T-helper 2 cell (primary cell): ENCODE measurements at places on chromosomes 6 and 20.

DNA sequence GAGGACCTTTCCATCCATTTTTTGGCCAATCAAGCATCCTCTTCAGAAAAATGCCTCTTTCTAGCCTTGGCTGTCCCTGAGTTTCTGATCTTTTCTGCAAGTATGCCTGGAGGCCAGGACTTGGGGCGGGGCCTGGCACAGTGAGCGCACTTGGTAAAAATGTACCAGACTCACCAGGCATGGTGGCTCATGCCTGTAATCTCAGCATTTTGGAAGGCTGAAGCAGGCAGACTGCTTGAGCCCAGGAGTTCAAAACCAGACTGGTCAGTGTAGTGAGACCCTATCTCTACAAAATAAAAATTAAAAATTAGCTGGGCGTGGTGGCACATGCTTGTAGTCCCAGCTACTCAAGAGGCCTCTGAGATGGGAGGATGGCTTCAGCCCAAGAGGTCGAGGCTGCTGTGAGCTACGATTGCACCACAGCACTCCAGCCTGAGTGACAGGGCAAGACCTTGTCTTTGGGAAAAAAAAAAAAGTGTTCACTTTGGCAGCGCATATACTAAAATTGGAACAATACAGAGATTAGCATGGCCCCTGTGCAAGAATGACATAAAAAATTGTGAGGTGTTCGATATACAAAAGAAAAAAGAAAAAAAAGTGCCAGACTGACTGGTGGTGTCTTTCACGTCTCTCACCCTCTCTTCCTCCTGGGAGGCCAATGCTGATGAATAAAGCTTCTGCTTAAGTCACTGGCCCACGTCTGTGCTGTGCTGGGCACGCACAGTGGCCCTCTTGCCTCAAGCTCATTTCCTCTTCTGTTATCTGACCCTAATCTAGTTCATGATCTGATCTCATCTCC is 18.1 kb upstream of the SLC9A8 start:
- DNase-seq: peak; percentile 44

DNA sequence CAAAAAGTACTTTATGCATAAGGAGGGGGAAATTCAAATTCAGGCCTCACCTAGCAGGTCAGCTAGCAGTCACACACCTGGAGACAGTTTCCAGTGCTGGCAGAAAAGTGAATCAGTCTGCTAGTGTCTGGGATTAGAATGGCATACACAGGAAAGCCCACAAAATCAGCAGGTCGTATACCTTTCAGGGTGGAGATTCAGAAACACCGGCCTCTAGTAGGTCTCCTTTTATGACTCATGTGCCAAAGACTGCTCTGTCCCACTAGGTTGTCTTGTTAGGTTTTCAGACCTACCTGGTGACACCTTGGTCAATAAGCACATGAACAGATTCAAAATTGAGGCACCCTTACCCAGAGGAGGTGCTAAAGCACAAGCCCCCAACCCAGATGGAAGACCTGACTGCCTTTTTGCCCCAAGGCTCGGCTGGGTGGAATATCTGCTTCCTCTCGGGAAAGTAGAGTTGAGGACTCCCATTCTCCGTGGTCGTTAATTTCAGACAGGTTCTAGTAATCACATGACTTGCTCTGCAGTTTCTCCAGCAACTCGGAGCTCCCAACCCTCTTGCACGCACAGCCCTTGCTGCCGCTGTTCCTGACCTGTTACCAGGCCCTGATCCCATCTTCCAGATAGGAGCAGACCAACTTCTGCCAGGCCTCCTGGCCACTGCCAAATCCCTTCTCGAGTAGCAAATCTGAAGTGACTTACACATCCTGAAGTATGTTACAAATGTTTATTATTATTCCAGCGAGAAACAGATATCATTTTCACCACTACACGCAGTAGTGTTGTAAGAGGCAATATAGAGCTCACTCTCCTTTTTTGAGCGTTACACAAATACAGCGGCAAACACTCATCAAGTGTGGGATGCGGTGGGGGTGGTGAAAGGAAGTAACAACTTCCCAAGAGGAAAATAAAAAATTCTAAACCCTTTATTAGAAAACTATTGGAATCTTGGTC is 46.6 kb downstream of the AGPAT4 start:
- peak; percentile 18 for DNase-seq

- no peak for DNase-seq
Measured at GRCh38 chr20:46237227-46237626, 71.1 kb downstream of the CDH22 start.

DNA sequence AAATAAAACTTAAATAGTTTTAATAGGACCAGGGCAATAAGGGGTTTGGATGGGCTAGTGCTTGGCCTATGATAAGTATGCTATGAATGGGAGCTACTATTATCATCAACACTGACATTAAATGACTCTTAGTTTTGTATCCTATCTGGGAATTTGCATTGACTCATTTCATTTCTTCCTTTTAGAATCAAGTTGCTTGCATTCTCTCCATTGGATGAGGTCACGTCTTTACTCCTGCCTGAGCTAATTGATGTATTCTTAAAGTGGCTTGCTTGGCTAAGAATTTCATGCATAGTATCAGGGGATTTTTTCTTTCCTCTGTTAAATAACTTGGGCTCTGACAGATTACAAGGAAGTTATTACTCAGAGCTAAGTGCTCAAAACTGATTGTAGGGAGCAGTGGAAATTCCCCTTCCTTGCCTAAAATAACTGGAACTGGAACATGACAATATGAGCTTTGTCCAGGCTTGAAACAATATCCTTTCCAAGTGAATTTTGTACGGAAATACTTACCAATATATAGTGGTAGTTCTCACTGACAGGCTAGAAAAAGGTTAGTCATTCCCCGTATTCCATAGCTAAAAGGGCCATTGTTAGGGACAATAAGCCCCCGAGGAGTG is 169.9 kb downstream of the BCAS1 start:
- DNase-seq: no peak

- no peak for DNase-seq
Measured at GRCh38 chr6:138258991-138259390, 40.7 kb upstream of the PBOV1 start.

DNA sequence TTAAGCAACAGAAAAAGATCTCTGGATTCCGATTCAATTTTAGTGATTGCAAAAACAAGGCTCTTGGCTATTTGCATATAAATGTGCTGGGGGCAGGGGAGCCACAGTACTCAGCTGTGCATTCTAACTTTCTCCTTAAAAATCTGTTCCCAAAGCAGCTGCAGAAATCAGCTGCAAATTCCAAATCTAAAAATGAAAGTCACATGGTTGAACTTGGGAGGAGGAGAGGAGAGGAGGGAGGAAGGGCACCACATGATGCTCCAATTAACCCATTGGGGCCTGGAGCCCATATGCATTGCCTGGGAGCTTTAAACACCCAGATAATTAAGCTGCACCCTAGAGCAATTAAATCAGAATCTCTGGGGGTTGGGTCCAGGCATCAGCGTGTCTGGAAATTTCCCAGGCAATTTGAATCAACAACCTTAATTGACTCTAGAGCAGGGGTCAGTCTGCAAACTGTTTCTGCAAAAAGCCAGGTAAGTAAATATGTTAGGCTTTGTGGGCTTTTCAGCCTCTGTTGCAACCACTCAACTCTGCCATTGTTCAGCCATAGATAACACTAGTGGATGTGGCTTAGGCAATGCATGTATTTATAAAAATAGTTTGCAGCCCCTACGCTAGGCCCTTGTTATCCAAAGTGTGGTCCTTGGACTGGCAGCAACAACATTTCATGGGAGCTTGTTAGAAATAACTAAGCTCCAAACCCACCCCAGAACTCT is 508.1 kb downstream of the KIF16B start:
- DNase-seq: no peak

DNA sequence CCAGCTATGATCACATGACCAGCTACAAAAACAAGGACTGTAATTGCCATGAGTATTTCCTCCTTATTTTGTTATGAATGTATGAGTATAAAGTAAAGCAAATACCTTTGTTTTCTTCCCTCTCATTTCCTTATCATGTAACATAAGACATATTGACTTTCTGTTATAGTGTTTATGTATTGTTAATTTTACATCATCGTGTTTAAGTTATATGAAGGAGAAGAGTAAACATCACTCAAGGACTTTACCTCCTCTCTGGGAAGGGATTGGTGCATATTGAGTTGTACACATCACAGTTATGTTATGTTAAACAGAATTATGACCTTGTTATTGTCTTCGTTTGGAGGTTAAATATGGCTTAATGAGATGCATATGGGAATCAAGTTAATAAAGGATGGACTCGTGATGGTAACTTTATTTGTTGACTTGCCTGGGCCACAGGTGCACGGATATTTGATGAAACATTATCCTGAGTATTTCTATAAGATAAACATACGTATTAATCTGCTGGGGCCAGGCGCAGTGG is 57.3 kb upstream of the CNKSR3 start:
- DNase-seq: no peak

DNA sequence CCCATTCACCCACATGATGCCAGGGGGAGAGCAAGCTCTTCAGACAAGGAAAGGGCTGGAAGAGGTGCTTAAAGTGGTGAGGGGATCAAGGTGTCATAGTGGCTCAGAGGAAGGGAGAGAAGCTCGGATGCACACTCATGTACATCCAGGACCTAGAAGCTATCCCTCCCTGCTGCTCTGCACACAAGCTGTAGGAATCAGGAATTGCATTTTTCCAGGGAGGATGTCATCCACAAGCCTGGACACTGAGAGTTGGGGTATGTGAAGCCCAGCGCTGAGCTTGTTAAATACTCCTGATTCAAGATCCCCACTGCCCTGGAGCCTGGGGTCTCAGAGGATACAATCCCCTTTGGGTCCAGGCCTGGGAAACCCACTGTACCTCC is 85.8 kb upstream of the CCDC167 start:
- no peak for DNase-seq

DNA sequence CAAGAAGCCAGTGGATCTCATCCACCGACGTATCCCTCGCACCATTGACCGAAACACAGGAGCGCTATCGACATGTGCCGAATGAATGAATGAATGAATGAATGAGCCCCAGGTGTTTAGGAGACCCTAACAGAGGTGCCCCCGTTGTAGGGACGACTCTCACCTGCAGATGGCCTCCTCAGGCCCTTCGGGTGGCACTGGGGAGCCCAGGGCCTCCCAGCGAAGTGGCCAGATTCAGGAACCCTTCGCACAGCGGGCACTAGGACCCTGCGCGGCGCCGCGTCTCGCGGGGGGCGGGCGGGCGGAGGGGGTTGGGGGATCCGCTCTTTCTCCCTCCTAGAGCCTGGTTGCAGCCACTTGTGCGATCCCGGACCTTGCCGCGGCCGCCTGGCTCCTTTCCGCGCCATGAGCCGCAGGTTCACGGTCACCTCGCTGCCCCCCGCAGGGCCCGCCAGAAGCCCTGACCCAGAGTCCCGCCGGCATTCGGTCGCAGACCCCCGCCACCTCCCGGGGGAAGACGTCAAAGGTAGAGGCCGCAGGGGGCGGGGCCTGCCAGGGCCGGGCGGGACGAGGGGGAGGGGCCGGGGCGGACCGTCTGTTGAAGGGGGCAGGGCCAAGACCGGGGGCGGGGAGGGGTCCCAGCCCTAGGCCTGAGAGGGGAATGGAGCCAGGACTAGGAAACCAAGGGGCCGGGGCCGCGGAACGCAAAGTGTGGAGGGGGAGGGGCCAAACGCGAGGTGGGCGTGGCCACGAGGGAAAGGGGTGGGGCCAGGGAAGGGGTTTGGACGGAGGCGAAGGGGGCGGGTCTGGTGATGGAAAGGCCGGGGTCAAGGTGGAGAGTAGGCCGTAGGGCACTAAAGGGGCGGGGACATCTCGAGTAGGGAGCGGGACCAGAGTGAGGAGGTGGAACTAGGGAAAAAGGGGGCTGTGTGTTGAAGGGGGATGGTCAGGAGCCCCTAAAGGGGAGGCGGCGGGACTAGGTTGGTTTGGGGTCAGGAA is 7.4 kb upstream of the SLC12A5 start:
- peak; percentile 34 for DNase-seq

DNA sequence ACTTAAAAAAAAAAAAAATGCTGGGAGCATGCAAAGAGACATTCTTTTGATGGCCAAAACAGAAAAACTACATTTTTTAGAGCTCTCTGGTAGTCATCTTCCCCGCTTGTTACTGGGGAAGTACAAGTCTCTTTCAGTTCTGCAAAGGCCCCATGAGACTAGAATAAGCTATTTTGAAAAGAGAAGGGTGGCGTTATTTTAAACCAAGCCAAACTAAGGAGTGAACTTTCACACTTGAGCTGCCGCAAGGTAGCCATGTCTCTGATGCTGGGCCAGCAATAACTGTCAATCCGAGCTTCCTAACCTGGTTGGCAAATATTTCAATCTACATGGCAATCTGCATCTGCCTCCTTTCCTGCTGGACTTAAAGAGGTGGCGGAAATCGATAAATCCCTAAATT is 96.7 kb downstream of the L3MBTL3 start:
- DNase-seq: no peak

GRCh38 chr6:105373481-105373880 is 29.4 kb downstream of the PREP start:
- DNase-seq: no peak

- DNase-seq: no peak
Measured at GRCh38 chr6:139306291-139306981, 14.6 kb upstream of the TXLNB start.

DNA sequence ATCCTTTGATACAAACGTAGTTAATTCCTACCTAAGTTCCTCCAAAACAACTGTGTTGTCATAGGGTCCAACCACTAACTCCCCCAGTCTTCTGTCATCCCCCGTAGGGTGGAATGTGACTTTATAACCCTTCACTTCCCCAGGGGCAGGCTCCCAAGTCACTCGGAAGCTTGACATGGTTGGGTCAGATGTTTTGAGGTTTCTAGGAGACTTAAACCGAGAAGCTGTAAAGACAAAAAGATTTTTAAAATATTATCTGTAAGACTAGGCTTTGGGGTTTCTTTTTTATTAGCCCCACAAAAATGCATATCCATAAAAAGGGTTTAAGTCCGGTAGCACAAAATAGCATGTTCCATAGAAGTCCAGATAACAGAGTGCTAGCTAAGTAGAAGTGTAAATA is 50.2 kb downstream of the COL12A1 start:
- DNase-seq: no peak

- no peak for DNase-seq
Measured at GRCh38 chr6:138374230-138374629, 3.5 kb upstream of the SMIM28 start.

- no peak for DNase-seq
Measured at GRCh38 chr6:82597201-82597600, 233.6 kb downstream of the TPBG start.

GRCh38 chr6:126907996-126908395 is 210.5 kb upstream of the RSPO3 start:
- DNase-seq: no peak

- no peak for DNase-seq
Measured at GRCh38 chr6:311679-312220, 19.5 kb downstream of the DUSP22 start.

GRCh38 chr6:116570856-116571682 is at the start of gene RWDD1:
TSS of gene RWDD1 (plus strand) at chr6:116571504. CDS start at chr6:116571583, 79 bp downstream.
- peak; percentile 98 for DNase-seq

- DNase-seq: no peak
Measured at GRCh38 chr20:14223806-14224205, 113.6 kb downstream of the FLRT3 start.

- no peak for DNase-seq
Measured at GRCh38 chr6:46044881-46045617, 29.4 kb upstream of the CLIC5 start.

GRCh38 chr20:21681234-21681921 is 24.1 kb upstream of the PAX1 start:
- DNase-seq: no peak
